Stimulated activated CD8-positive, alpha-beta memory T cell treated with anti-CD3 and anti-CD28 coated beads, Interleukin-4, amount 100 ng/mL, for 24 hours (primary cell): ENCODE measurements at places on chromosomes 1 and 21.

- DNase-seq: no peak
Observed at GRCh38 chr1:27569506-27570291, 34.2 kb downstream of the AHDC1 start.

DNA sequence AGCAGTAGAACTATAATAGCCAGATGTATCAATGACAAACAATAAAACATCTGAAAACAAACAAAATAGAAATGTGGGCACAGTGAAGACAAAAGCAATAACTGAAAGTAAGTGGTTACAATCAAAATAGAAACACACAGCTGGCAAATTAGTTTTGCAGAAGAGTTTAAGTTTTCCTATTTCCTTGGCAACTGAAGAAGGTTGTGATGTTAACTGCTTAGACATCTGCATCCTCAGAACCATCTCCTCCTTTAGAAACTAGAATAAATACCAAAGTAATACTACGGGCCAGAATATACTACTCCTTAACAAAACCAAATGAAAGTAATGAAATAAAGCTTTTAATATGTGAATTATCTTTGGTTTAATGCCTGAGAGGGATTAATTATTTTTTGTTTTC, 605.5 kb downstream of the LTN1 start:
- DNase-seq: no peak

DNA sequence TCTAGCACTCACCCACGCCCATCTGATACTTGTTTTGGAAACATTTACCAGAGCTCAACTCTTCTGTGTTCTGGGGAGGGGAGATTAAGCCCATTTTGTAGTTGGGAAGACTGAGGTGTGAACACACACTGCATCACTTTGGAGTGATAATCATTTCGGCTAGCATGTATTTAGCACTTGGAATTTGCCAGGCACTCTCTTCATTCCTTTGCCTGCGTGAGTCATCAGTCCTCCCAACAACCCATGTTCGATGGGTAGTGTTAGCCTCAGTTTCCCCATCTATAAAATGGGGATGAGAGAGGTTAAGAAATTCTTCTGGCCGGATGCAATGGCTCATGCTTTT, 182.8 kb upstream of the TMEM51 start:
- DNase-seq: no peak

GRCh38 chr1:5921129-5921528, 71.1 kb downstream of the NPHP4 start:
- no peak for DNase-seq

DNA sequence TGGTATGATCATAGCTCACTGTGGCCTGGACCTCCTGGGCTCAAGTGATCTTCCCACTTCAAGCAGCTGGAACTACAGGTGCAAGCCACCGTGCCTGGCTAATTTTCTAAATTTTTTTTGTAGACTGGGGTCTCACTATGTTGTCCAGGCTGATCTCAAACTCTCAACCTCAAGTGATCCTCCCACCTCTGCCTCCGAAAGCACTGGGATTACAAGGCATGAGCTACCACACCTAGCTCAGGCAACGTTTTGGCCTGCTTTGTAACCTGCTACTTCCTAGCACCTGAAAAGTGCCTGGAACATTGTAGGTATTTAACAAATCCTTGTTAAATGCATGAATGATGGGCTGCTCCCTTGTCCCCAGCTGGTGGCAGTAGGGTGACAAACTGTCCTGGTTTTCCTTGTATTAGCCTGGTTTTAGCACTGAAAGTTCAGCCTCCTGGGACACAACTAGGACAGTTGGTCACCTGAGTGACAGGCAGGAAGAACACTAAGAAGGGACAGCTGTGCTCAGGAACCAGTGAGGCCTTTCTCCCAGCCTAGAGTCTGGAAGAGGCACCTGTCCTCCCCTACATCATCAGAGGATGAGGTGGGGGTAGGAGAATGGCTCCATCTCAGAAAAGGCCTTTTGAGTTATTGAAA, 88.5 kb upstream of the CD34 start:
- no peak for DNase-seq

GRCh38 chr1:150931773-150932172, 5.6 kb downstream of the SETDB1 start:
- no peak for DNase-seq

- no peak for DNase-seq
Observed at GRCh38 chr1:174217248-174217647, 57.9 kb downstream of the RABGAP1L start.

GRCh38 chr1:206572835-206573234, 39.4 kb downstream of the EIF2D start:
- DNase-seq: no peak

- no peak for DNase-seq
Observed at GRCh38 chr1:155093911-155094621, 15.4 kb downstream of the EFNA3 start.

DNA sequence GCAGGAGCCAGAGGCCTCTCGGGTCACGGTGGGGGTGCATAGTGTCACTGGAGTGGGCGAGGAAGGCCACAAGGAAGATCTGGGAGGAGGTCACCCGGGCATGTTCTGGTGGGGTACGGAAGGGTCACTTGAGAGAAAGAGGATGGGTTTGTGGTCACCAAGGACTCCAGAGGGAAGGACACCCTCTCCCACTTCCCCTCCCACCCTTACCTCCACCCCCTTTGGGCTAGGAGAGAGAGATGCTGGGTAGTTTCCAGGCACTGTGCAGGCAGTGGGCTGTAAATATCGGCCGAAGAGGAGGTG, 703 bp downstream of the AMIGO1 start:
- no peak for DNase-seq

DNA sequence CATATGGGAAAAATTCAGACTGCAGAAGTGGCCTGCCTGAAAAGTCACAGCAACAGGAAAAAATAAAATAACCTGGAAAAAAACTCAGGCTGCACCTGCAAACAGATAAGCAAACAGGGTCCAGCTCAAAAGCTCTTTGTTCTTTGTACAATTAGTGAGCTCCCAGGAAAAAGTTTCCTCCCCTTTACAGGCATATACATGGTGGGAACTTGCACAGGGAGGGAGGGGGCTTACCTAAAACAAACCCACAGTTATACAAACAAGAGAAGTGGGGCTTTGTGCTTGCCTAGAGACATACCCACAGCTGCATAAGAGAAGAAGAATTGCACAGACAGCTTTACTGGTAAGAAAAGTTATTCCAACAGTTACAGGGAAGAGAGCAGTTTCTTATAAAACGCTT, 31.7 kb upstream of the COG2 start:
- no peak for DNase-seq

- DNase-seq: no peak
Observed at GRCh38 chr1:26690157-26690556, 5.7 kb upstream of the ARID1A start.

DNA sequence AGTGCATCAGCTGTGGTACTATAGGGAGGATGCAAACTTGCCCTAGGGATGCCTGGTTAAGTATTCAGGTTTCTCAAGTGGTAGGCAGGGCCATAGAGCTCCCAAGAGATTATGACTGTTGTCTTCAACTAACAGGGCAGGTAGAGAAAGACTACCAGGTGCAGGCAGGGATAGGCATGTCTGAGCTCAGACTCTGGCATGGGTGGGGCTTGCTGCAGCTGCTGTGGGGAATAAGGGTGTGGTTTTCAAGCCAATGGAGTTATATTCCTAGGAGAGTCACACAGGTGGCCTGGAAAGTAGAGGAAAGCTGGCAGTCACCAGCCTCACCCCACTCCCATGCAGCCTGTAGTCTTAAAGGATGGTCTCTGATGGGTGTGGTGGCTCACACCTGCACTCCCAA, 673.4 kb upstream of the ADGRL4 start:
- DNase-seq: no peak

DNA sequence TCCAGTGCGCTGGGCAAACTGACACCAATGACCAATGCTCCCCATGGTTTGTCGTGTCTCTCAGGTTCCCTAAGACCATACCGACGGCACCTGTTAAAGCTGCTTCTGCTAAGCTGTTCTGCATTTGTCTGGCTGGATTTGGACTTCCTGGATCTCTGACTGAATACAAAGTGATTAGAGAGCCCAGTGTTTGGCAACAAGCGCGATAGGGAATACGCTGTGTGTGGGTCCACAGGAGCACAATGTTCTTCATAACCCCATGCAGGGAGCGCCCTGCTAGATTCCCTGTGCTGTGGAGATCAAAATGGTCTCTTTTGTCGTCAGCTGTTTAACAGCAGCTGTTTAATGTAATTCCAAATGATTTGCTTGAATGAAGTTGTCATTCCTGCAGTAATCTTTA, 26.0 kb upstream of the ESRRG start:
- no peak for DNase-seq
